ENCODE measurements at places on chromosomes 16 and 17.

GRCh38 chr16:64704386-64704785 is 417.5 kb downstream of the CDH11 start:
- DNase-seq: no peak

DNA sequence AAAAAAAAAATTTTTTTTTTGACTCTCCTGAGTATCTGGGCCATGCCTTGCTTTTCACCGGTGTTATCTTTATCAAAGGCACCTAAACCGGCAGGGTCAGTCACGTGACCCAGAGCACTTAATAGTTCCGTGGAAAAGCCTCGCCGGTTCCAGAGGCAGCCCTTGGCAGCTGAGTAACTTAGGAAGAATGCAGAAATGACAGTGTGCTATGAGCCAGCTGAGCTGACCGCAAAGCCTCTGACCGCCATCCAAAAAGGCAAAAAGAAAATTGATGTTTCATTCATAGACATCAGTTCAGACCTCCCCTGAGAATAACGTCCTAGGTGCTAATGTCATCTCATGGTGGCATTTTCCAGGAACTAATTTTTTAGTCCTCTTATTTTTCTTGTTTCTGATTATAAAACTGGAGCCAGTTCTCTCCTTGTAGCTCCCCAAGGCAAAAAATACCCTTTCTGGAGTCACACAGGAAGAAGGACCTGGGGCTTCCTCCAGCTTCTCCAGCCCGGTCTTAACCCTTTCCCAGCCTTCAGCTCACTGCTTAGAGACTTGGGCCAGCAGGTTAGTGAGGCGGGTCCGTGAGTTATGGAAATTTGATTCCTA is 122.6 kb downstream of the SOCS1 start:
- DNase-seq: no peak

DNA sequence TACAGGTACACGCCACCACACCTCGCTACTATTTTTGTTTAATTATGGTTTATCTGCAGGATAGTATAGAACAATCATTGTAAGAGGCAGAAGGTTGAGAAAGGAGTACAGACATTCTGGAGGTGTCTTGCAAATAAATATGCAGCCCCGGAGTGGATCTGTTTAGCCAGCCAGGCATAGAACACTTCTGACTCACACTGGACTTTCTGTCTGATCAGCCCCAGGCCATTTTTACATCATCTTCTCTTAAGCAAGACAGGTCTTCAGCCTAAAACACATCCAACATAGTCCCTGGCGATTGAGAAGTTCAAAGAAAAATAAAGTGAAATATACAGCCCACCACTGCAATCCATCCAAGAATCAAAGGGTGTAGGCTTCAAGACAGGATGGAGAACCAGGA is 81.4 kb downstream of the XYLT1 start:
- no peak for DNase-seq

- DNase-seq: no peak
These were observed 1.8 kb upstream of the NEUROD2 start for GRCh38 chr17:39609416-39610025.

GRCh38 chr16:71528257-71528656 is 2.0 kb downstream of the CHST4 start:
- no peak for DNase-seq

- no peak for DNase-seq
These were observed 3.3 kb downstream of the SYNRG start for GRCh38 chr17:37605813-37606505.

DNA sequence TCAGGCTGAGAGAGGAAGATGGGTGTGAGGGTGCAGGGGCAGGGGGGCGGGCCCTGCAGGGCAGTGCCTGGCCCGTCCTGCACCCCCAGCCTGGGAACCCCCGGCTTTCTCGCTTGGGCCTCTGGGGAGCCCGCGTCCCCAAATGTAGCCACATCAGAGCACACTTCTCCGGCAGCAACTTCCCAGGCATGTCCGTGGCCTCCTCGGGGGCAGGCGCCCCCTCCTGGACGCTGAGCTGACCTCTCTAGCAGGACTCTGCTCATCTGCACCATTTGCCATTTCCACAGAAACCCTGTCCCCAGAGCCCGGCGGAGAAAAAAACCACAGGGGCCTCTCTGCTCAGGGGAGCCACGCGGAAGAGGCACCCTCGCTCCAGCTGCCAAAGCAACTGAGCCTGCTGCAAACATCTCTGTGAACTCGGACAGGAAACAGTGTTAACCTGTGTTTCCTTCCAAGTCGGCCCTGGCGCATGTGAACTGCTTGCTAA is 63.4 kb downstream of the KLHDC4 start:
- DNase-seq: peak; percentile 12

- DNase-seq: no peak
These were observed 17.3 kb upstream of the HEXD start for GRCh38 chr17:82400830-82401229.

- no peak for DNase-seq
These were observed 110.9 kb upstream of the TOB1 start for GRCh38 chr17:50976951-50977472.

- DNase-seq: no peak
These were observed 125.8 kb upstream of the TMEM97 start for GRCh38 chr17:28193241-28193640.

DNA sequence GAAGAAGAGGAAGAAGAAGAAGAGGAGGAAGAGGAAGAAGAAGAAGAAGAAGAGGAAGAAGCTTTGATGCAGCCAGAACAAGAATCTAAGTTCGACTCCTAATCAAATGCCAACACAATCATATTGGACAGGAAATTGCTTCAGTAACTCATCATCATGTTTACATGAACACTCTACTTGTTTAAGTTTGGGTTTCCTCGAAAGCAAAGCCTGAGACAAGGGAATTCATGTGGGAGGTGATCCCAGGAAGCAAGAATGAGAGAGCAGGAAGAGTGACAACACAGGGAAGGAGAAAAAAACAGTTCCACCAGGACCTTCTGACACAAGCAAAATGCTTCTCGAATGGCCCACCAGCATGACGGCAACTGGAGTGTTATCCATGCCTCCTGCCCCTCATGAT is 279.0 kb downstream of the PMP22 start:
- DNase-seq: no peak

GRCh38 chr16:22326771-22327445 is 29.7 kb downstream of the POLR3E start:
- no peak for DNase-seq

- no peak for DNase-seq
These were observed 1.1 kb upstream of the LLGL2 start for GRCh38 chr17:75524269-75524969.

- no peak for DNase-seq
These were observed 41.3 kb downstream of the VAC14 start for GRCh38 chr16:70759666-70760065.

DNA sequence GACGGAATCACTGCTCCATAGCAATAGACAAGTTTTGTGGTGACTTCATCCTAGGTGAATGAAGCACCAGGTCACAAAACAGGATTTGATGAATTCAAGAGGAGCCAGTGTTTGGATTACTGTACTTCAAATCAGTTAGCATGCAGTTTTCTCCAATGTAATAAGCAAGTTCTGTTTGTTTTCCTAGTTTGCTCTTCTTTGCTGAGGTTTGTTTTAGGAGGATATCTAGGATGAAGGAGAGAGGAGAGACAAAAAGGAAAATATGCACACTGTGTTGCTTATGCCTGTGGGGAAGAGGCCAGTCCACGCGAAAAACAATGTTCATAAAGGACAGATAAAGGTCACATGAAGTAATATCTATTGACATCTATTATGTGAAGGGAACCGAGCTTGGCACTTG is 9.0 kb downstream of the KRT37 start:
- DNase-seq: no peak

DNA sequence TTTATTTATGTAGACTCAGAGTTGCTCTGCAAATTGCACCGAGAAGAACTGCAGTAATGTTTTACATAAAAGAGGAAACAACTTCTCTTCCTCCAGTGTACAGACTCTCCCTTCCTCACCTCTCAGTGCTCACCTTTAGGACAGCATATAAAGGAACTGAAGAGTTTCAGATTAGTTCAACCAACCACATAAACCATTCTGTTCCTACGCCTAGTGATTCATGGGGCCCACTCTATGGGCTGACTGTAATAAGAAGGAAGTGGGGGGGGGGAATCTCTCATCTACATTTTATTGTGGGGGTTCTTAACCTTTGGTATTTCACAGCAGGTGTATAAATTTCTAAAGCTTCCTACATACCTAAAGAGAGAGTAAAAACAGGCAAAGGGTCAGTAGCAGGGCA is 18.3 kb downstream of the ZSWIM7 start:
- no peak for DNase-seq

- no peak for DNase-seq
These were observed 86.4 kb downstream of the SOCS1 start for GRCh38 chr16:11169641-11170040.

DNA sequence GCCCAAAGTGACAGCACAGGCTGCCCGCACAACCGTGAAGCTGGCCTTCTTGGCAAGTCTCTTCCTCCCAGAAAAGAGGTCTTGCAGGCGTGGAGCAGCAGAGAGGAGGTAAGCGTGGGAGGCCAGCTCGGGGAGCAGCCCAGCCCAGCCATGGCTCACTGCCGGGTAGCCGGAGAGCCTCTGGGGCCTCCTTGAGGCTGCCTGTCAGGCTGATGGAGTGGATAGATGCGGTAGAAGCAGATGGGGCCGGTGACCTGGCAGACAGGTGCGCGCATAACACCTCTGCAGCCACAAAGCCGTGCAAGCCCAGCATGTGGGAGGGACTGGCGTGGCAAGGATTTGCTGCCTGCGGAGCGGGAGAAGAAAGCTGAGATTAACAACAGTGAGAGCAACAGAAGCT is 17.1 kb upstream of the DOK4 start:
- DNase-seq: no peak

GRCh38 chr16:46830417-46830901 is 521 bp downstream of the C16orf87 start:
- peak; percentile 39 for DNase-seq

DNA sequence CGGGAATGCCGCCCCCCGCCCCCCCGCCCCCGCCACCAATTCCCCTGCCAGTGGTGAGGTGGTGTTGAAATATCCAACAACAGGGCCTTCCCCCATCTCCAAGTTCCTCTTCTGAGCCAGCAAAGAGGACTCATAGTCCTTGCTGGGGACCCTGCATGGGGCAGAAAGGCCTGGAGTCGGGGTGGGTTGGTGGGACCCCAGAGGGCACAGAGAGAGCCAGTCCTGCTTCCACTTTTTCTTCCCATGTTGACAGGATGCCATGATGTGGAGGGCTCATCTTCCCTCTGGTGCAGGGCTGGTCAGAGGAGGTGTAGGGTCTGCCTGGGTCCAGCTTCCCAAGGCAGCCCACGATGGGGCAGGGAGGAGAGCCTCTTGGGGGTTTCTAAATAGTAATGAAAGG is 49.0 kb upstream of the PIK3R6 start:
- DNase-seq: no peak

DNA sequence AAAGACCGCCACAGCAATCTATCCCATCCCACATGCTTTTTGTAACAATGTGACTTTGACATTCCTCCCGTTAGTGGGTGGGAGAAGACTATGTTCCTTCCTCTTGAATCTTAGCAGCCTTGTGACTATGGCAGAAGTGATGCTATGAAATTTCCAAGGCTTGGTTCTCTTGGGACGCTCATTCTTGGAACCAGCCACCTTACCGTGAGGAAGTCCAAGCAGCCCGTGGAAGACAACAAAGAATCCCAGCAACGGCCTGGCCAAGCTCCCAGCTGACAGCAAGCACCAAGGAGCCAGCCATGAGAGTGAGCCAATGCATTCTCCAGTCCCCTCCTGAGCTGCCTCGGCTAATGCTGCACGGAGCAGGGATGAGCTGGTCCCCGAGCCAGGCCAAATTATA is 62.3 kb downstream of the VPS53 start:
- DNase-seq: no peak

- no peak for DNase-seq
These were observed 3.2 kb downstream of the ACLY start for GRCh38 chr17:41915566-41915965.

DNA sequence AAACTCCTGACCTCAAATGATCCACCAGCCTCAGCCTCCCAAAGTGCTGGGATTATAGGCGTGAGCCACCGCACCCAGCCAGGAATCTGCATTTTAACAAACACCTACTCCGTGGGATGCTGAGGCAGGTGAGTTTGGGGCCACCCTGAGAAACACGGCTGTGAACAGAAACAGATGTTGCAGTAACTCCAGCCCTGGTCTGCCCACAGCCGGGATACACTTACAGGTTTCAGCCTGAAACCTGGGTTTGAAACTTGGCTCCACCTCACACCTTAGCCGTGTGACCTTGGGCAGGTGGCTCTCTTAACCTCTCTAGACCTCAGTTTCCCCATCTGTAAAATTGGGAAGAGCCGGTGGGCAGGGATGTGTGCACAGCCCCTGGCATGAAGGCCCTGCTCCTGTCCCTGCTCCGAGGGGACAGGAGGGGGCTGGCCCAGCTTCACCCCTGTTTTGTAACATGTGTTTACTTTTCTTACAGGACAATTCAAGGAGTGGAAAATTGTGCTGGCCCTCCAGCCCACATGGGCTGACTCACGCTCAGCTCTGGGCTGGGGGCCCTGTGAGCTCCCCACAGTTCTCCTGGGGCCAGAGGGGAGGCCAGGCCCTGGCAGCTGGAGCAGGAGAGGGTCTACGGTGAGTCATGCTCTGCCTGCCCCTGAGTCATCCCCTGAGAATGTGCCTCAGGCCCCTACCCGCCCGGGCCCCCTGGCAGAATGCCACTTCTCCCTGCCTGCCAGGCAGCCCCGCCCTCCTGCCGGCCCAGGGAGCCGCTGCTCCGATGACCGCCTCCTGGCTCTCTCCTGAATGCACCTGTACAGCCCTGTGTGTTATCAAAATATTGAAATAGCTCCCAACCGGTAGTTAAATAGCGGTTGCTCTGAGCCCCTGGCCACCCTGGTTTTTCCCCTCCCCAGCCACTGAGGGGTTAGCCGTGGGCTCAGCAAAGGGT is 7.7 kb upstream of the PPL start:
- DNase-seq: no peak

- DNase-seq: peak; percentile 88
These were observed 1.1 kb downstream of the KPNB1 start for GRCh38 chr17:47650525-47651522.

- no peak for DNase-seq
These were observed 720 bp upstream of the ZPBP2 start for GRCh38 chr17:39867084-39867879.

GRCh38 chr17:6525141-6525540 is 31.2 kb downstream of the PITPNM3 start:
- no peak for DNase-seq

GRCh38 chr17:19996502-19996901 is 12.7 kb upstream of the SPECC1 start:
- no peak for DNase-seq

- no peak for DNase-seq
These were observed 27.0 kb downstream of the CCR7 start for GRCh38 chr17:40538019-40538935.

GRCh38 chr17:14033166-14033565 is 36.1 kb upstream of the COX10 start:
- DNase-seq: no peak

- no peak for DNase-seq
These were observed 5.3 kb upstream of the KAT7 start for GRCh38 chr17:49783071-49783715.

- peak; percentile 17 for DNase-seq
These were observed 500 bp downstream of the MAF start for GRCh38 chr16:79599837-79600637.

- no peak for DNase-seq
These were observed 1.8 kb downstream of the CACNB1 start for GRCh38 chr17:39195568-39196160.
